ENCODE measurements at places on chromosomes 6 and 20. TPM values are rescaled to one million over a fixed set of nuclear protein-coding genes. Genes with fewer than 3 reads are reported as not detected.

- no peak for DNase-seq
These were observed 131.0 kb upstream of the BMP2 start for GRCh38 chr20:6636209-6637159.

DNA sequence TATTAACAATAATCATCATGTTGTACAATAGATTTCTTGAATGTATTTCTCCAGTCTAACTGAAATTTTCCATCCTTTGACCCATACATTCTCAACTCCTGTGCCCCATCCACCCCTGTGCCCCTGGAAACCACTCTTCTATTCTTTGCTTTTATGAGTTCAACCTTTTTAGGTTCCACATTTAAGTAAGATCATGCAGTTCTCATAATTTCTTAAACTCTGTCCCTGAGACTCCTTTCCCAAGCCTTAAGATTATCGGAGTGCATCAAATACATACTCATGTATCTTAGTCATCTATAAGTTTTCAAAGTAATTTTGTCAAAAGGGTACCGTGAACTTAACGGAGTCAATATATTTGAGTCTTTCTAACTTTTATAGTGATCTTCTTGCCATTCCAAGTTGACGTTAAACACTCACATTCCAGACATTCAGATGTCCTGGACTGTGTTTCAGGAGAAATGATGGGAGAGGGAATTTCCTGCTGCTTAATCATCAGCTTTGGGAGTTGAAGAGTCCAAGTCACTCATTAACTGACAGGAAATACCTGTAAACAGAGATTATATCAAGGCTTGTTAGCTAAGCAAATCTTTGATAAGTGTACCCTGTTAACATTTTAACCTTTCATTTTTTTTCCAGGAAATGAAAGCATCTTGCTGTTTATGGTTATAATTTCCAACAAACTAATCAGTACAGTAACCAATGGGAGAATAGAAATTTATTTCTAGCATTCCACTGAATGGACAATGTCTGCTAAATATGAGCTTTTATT is 73.3 kb downstream of the ADGRG6 start:
- no peak for DNase-seq

DNA sequence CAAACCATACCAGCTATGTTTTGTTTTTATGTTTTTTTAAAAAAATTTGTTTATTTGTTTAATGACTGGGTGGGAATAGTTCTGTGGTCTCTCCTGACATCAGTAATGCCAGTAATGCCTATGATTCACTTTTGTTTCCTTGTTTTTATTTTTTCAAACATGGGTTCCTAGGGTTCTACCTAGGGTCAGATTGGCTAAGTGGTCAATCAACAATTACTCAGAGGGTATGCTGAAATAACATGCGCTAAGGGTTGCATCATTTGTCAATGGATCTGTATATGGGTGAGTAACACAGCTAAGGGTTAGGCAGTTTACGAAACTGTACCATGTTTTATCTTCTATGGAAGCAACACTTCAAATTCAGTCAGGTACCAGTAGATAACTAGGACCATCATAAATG is 583.8 kb upstream of the GJE1 start:
- DNase-seq = no peak

- DNase-seq = no peak
These were observed 240.8 kb downstream of the TFAP2A start for GRCh38 chr6:10174056-10174455.

DNA sequence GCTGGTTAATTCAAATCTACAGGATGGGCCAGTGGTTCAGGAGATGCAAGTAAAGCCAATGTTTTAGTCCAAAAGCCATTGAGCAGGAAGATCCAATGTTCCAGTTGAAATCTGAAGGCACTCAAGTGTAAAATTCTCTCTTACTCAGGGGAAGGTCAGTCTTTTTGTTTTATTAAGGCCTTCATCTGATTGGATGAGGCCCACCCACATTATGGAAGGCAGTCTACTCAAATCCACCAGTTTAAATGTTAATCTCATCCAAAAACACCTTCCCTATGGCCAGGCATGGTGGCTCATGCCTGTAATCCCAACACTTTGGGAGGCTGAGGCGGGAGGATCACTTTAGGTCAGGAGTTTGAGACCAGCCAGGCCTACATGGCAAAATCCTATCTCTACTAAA is 31.3 kb upstream of the BEND6 start:
- no peak for DNase-seq

DNA sequence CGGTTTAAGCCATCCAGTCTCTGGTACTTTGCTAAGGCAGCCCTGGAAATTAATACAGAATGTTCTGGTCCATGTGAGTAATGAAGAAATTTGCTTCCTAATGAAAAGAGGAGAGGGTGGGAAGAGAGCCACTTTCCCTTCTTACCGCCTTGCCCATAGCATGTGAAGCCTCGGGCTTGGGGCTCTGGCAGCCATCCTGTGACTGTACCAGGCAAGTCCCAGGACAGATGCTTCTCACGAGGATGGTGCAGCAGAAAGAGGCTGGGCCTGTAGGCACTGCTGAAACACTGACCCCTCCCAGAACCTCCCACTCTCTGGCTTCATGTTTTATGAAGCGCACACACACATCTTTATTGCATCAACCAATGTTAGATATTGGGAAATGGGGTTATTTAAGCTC is 74.8 kb downstream of the IYD start:
- DNase-seq = no peak

DNA sequence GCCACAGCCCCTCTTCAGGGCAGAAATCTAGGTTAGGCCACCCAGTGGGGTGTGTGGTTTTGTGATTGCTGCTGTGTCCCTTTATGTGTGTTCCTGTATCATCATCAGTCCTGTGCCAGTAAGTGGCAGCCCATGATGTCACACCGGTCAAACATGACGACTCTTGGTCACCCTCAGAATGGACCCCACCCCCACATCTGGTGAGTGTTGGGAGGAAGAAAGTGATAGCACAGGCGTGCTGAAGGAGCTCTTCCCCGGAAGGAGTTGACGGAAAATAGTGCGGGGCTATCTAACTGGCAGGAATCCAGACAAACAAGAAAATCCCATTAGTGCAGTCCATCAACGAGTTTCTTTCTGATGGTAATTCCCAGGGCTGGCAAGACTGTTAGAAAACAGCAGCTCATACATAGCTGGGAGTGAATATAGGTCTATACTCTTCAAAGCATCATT is 33.4 kb upstream of the IL17A start:
- DNase-seq = no peak

- DNase-seq = no peak
These were observed 212.9 kb downstream of the QKI start for GRCh38 chr6:163627274-163628062.

DNA sequence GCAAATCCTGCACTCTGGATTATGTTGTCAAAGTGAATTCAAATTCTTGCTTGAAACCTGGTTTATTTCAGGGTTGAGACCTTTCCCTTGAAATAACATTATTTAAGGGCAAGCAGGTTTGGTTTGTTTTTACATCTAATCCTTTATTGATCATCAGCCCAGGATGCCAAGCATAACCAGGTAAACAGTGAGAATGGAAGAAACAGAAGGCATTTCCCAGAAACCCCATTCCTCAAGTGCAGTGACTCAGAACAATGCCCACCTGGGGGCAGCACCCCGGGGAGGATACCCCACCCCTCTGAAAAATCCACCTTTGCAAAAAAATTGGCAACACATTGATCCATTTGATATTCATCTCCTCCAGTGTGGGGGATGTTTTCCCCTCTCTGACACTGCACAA is 32.5 kb downstream of the POFUT1 start:
- no peak for DNase-seq

- no peak for DNase-seq
These were observed 41.4 kb upstream of the TMEM181 start for GRCh38 chr6:158518191-158519127.

DNA sequence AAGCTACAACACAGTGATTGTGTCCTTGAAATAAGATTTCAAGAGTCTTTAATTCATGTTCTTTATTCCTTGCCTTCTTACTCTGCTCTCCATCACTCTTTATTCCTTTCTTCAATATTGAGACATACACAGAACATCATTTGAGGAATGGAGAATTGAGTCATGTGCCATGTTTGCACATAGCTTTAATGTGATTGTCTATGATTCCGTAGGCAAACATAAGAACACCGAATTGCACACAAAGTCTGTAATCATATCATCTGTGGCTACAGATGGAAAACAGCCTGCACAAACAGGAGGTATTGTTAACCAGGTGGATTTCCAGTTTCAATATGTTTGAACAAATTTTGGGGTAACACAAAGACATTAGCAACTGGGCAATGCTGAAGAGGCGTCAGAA is 571.6 kb upstream of the GJE1 start:
- no peak for DNase-seq

DNA sequence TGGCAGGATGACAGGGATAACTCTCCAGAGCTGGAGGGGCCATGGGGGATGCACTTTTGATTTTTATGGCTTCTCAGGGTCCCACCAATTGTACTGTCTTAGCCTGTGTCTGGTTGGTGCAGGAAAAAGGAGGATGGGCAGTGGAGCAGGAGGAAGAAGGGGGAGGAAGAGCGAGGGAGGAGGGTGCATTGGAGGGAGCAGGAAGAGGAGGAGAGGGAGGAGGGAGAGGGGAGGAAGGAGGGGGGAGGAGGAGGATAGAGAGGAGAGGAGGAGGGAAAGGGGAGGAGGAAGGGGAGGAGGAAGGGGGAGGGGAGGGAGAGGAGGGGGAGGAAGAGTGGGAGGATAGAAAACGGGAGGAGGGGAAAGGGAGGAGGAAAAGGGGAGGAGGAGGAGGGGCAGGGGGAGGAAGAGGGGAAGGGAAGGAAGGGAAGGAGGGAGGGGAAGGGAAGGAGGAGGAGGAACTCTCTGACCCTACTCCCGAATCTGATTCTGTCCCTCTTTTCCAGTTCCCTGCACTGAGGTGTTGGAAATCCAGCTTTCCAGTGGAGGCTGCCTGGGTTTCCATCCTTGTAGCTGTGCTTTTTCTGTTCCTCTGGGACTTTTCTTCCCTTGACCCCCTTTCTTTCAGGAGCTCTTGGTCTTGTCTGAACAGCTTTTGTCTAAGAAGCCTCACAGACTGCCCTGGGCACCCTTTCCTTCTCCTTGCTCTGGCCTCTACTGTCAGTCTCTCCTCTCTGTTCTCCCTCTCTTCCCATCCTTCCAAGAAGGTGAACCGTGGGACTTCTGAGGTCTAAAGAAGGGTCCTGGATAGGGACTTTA is 149.4 kb downstream of the DHX35 start:
- no peak for DNase-seq

- DNase-seq = no peak
These were observed 31.8 kb upstream of the ULBP3 start for GRCh38 chr6:150100745-150101144.

- no peak for DNase-seq
These were observed 662.2 kb upstream of the HS3ST5 start for GRCh38 chr6:115004982-115005381.

DNA sequence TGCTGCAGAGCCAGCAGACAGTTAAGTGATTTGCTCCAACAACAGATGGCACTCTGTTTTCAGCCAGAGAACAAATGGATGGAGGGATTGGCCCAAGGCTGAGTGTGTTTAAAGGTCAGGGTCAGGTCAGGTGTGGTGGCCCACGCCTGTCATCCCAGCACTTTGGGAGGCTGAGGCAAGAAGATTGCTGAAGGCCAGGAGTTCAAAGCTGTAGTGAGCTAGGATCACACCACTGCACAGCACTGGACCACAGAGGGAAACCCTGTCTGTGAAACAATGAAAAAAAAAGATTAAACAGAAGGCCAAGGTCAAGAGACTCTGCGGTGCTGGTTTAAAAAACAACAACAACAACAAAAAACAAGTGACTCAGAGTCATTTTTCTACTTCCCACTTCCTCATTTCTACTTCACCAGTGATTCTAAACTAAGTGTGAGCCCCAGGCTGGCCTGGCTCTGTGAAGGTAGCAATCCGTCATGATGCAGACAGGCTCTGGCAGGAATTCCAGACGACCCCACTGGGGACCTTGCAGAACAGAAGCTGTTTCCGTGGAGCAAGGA is 42.5 kb upstream of the ARMC2 start:
- no peak for DNase-seq

- DNase-seq = no peak
These were observed 17.0 kb upstream of the HEY2 start for GRCh38 chr6:125732398-125732797.

GRCh38 chr6:130366107-130367005 is 539 bp downstream of the TMEM200A start:
- DNase-seq = no peak

- DNase-seq = no peak
These were observed 423.8 kb upstream of the ID4 start for GRCh38 chr6:19413323-19413722.

- DNase-seq = no peak
These were observed 57.3 kb downstream of the LINC00237 start for GRCh38 chr20:21048841-21049273.

DNA sequence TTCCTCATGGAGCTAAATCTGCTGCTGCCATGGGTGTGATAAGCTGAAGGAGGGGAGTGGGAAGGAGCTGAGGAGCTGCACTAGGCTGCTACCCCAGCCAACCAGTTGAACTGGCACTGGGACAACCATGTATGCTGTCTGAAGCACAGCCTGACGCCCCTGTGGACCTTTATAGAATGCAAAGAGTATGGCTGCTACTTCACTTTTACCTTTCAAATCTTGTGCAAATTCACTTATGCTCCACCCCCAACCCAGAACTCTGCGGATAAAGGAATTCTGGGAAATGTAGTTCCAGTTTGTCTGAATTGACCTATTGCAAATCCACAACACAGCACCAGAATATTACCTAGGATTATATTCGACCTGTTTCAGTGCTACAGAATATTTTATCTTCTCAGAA is 217.4 kb upstream of the SLC35B3 start:
- DNase-seq = no peak

The ESR1 gene
- total RNA-seq = 0.24 TPM

The LTV1 gene
- total RNA-seq = 18.7 TPM

The RGS17 gene
- 3.7 TPM for total RNA-seq

The PRDM13 gene
- total RNA-seq = not detected

The CST2 gene
- 2.6 TPM for total RNA-seq

The LST1 gene
- not detected for total RNA-seq

The PNPLA1 gene
- total RNA-seq = not detected

The SLC16A10 gene
- 25.6 TPM for total RNA-seq

The CMTR1 gene
- total RNA-seq = 53.0 TPM

The TFAP2B gene
- total RNA-seq = 11.6 TPM

The SNX21 gene
- 16.4 TPM for total RNA-seq

The RAET1L gene
- total RNA-seq = not detected

The CCDC170 gene
- 1.9 TPM for total RNA-seq

The ZKSCAN4 gene
- total RNA-seq = 7.8 TPM

The SAMD10 gene
- total RNA-seq = 16.9 TPM

The SPATS1 gene
- total RNA-seq = not detected

All from type B pancreatic cell (in vitro differentiated cells).